GM19239 (cell line): ENCODE measurements at places on chromosomes 5 and 9.

GRCh38 chr9:94825611-94825958 lies 99.1 kb downstream of the AOPEP start:
- DNase-seq, result no peak

GRCh38 chr9:119086590-119086989 lies 282.6 kb downstream of the BRINP1 start:
- DNase-seq, result no peak

DNA sequence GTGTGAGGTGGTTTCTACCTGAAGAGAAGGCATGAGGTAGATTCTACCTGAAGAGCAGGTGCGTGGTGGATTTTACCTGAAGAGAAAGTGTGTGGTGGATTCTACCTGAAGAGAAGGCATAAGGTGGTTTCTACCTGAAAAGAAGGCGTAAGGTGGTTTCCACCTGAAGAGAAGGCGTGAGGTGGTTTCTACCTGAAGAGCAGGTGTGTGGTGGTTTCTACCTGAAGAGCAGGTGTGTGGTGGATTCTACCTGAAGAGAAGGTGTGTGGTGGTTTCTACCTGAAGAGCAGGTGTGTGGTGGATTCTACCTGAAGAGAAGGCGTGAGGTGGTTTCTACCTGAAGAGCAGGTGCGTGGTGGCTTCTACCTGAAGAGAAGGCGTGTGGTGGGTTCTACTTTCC lies 192.8 kb downstream of the MED10 start:
- DNase-seq, result no peak

DNA sequence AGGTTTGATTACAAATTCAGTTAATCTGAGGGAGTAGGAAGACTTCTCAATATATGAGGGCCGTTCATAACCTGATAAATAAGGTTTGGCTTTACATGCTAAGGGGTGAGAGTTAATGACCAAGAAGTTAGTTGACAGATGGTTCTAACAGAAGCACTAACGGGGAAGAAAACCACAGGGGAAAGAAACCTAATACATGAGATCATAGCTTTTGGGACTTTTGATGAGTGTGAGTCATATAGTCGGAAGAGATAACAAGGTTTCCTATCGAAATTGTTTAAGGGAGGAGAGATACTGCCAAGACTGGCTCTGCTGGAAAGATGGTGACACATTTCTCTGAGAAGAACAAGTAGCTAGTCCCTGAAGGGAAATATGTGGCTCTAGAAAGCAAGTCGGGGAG lies 140.1 kb downstream of the COX7C start:
- no peak for DNase-seq

GRCh38 chr5:65103756-65104440 lies 335.2 kb downstream of the CWC27 start:
- no peak for DNase-seq

- peak; percentile 17 for DNase-seq
Observed at GRCh38 chr5:96657068-96657467, 5.1 kb upstream of the CAST start.

DNA sequence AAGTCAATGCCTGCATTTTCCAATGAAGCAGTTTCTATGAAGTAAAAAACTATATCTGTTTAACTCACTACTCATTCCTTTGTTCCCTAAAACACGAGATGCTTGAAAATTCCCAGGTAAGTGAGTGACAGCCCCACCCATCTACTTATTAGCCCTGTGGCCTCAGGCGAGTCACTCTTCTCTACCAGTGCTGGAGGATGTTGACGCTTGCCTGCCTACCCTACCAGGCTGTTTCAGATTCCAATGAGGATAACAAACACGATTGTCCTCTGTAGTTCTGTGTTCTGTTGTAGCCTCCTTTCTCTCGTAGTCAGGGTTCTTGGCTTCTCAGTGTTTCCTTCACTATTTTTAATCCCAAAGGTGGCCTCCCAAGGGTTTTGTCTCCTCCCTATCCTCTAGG lies 388.8 kb downstream of the KDM4C start:
- no peak for DNase-seq

DNA sequence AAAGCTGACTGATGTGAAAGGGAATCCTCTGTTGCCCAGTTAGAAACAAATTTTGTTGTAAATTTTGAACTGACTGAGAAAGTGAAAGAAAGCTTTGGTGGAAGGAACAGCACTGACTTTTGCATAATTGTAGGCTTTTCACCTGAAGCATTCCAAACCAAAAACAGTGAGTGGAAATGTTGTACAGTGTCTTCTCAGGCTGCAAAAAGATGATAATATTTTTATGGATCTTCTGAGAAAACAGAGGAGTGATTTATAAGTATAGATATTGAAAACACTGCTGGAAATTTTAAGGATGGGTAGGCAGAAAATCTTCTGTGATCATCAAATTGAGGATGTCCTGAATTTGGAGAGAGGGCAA lies 40.0 kb downstream of the LURAP1L start:
- no peak for DNase-seq

DNA sequence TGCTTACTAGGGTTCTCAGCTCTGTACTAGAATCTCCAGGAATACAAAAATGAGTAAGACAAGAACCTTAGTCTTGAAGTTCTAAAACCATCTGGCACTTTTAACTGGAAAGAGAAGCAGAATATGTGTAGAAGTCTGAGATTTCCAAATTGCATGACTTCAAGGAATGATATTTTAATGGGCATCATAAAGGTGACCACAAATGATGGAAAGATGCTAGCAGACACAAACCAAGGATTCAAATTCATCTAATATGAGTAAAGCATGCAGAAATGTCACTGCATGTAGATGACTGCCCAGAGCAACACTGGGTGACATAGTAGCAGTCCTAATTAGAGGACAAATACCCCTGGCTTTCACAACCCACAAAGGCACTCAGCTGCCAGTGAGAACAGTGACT lies 117.2 kb downstream of the RPS23 start:
- DNase-seq, result no peak

DNA sequence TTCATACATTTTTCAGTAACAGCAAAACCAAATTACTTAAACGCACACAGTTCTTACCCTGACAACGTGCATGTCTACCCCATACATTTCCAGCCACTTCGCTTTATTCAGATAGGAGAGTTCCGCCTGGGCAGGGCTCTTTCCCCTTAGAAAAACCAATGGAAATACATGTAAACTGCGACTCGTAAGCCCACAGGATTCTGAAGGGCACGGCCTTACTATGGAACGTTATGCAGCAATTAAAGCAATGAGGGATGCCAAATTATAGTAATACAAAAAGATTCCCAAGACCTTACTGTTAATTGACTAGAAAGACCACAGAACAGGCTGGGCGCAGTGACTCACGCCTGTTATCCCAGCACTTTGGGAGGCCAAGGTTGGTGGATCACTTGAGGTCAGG lies 64.5 kb downstream of the EPB41L4B start:
- DNase-seq, result no peak

- DNase-seq, result no peak
Observed at GRCh38 chr5:38715696-38716095, 130.1 kb upstream of the OSMR start.

- no peak for DNase-seq
Observed at GRCh38 chr5:109451146-109451545, 41.4 kb upstream of the PJA2 start.

DNA sequence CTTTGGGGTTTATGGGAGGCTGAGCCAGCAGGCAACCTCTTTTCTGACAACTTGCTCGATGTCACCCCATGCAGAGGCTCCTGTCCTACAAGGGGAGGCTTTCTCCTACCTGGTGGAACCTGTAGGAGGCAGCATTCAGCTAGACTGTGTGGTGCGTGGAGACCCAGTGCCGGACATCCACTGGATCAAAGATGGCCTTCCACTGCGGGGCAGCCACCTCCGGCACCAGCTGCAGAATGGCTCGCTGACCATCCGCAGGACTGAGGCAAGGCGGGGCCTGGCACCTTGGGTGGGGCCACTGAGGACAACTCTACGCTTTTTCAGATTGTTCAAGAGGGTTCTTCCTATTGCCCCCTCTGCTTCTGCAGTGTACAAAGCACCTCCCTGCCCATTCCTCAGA lies 36.1 kb upstream of the ASS1 start:
- DNase-seq, result no peak

DNA sequence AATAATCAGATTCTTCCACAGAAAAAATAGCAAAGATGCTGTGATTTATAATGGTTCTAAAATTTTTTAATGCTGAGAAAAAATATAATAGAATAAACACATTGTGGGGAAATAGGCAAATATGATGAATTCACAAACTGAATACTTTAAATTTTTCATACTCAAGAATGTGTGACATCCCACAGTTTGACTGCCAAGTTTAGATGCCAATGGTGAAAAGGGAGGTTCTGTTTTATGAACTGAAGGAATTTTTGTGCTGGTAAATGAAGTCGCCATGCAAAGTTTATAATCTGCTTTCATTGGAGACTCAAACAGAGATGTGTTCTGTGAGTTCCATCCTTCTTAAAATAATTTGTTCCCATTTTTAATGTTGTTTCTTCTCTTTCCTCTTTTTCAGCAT lies 367.5 kb upstream of the ADAMTS16 start:
- no peak for DNase-seq

GRCh38 chr5:1446602-1447343 lies 1.5 kb upstream of the SLC6A3 start:
- no peak for DNase-seq

- DNase-seq, result no peak
Observed at GRCh38 chr9:129108805-129109536, 1.6 kb downstream of the CRAT start.

- no peak for DNase-seq
Observed at GRCh38 chr5:173455599-173455957, 127.4 kb upstream of the STC2 start.

DNA sequence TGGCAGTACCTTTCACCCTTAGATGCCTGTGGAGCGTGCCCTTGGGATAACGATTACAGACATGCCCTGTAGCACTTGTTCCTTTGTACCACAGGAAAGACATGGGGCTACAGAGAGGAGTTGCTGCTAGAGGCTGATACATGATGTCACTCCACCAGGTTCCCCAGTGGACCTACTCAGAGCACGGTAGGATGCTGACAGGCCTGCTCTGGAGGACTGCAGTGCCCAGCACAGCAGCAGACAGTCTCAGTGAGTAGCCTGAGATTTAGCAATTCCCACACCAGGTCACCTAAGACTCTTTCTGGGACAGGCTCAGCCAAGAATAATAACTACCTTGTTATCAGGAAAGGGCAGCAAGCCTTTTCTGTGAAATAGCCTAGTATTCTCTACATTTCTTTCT lies 28.8 kb downstream of the PDE4D start:
- DNase-seq, result no peak

DNA sequence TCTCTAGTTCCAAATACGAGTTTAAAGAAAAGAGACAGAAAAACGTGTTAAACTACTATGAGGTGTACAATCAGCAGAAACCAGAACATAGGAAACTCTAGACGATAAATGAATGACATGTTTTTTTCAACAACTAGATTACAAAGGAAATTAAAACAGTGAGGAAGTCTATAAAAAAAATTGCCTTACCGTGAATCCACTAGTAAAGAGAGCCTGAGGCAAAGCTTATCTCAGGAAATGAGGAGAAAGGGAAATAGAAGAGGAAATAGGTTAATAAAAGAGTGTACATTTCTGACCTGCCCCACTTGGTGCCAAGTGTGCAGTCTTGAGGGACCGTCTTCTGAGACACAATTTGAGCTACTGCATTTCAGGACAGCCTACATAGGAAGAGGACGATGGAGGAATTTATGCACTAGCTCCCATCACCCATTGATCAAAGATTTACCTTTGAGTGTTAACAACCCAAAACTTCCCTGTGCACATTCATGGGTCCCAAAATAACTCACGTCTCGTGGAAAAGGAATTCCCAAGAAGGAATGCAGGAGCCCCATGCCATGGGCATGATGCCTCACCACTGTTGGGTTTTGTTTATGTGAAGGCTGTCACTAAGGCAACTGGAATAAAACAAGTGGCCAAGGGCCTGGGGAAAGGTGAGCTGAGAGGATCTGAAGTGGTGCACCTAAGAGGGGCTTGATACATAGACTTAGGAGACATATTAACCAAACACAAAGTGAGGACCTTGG lies 53.6 kb upstream of the SLC1A3 start:
- no peak for DNase-seq

GRCh38 chr9:88193766-88194165 lies 55.5 kb upstream of the SPATA31C2 start:
- DNase-seq, result no peak

- no peak for DNase-seq
Observed at GRCh38 chr5:135461481-135462151, 9.5 kb upstream of the TIFAB start.

DNA sequence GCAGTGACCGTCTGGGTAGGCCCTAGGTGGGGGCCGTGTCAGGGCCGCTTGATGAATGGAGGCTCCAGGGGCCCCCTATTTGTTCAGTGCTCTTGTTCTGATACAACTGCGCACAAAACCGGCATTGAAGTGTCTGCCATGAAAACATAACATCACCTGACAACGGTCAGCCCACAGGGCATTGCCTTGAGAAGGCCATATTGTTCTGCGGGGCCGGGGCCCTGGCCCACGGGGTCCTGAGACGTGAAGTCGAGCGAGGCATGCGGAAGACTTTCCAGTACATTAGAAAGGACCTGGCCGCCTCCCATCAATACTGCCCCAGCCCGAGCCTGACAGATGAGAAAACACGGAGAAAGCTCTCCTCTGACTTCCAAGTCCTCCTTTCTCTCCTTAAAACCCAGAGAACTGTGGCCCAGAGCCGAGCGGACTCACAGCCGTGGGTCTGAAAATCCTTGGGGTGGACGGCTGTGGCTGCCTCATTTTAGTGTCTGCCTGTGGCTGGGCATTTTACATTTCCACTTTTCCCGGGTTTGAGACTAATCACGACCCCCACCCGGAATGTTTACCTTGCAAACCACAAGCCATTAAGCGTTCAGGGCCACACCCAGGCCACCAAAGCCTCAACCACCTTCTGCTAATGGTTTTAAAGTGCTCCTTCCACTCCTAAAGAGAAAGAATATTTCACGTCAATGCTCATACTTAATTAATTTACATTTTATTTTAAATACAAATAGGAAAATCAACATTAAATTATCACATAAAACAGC lies 391.0 kb upstream of the IRX2 start:
- no peak for DNase-seq

DNA sequence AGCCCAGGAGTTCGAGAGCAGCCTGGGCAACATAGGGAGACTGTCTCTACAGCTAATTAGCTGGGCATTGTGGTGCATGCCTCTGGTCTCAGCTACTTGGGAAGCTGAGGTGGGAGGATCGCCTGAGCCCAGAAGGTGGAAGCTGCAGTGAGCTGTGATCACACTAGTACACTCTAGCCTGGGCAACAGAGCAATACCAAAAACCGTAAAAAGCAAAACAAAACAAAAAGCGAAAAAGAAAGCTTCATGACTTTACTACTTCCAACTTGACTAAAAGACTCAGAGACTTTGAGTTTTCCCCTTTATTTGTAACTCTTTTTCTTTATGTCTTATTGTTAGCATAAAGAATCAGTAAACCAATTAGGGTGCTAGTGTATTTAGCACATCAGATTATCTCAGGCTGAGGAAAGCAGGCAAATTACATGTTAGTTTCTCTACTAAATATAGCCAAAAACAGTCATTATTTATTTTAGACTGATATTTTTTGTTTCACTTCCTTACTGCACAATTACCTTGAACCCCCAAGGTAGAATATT lies 5.4 kb downstream of the RAD17 start:
- DNase-seq, result no peak

DNA sequence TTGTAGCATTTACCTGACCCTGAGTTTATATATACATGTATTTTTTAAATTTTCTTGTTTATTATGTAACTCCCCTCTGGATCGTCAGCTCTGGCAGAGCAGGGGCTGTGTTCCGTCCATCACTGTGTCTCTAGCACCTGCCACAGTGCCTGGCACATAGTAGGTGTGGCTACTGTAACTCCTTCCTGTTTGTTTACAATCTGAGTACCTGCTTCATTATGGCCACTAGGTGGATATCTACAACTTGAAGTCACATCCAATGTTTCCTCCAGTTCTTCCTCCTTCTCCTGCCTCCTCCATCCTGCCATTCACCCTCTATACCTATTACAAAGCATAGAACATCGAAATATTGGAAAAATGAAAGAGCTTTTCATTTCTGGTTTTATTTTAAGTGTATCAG lies 14.2 kb upstream of the PPP1R2B start:
- no peak for DNase-seq
